ENCODE measurements at places on chromosomes 6 and 20. TPM values are rescaled to one million over a fixed set of nuclear protein-coding genes. Genes with fewer than 3 reads are reported as not detected.

DNA sequence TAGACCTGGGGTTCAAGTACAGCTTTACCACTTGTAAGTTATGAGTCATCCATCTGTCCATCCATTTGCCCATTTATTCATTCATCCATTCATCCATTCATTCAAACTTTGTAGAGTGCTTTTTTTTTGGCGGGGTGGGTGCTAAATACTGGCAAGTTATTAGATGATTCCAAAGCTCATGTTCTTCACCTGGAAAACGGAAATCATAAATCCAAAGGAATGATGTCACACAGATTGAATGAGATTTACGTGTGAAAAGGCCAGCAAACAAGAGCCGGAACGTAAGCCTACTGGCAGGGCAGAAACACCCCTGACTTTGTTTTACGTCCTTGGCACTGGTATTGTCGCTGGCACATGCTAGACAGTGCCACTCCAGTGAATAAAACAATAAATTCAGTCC is 480.9 kb upstream of the CHD6 start:
- DNase-seq: no peak

- no peak for DNase-seq
Measured at GRCh38 chr20:45051204-45052060, 49.5 kb downstream of the KCNS1 start.

GRCh38 chr6:109595998-109596397 is 95.0 kb downstream of the AK9 start:
- peak; percentile 57 for DNase-seq

The FLOT1 gene
- 96.2 TPM for total RNA-seq

Measured in IMR-90 (cell line).